ENCODE measurements at places on chromosomes 2 and 18.

DNA sequence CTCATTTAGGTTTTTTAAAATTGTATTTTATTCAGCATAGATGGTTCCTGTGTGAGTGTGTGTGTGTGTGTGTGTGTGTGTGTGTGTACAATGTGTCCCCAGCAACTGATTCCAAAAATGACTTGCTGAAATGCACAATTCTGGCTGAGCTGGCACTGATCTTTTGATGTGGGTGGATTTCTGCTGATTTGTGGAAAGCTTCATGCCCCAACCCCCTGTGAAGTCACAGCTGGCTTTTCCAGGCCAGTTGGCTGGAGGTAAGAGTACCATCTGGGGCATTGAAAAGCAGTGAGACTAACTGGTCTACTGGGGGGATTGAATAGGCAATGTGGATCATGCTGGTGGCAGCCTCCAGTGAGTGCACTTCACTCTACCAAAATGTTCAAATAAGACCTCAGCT lies 187.2 kb downstream of the LRRTM1 start:
- DNase-seq = no peak

DNA sequence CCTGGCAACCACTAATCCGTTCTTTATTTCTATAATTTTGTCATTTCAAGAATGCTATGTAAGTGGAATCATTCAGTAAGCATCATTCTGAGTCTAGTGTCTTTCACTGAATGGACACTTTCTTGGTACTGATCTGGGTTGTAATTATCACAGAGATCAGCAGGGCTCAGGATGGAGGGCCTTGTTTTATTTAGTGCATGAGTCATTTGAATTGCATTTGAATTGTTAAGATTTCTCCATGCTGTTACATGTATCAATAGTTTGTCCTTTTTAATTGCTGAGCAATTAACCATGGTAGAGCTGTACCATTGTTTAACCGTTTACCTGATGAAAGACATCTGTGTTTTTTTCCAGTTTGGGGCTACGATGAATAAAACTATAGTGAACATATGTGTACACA lies 256.4 kb downstream of the THSD7B start:
- no peak for DNase-seq

GRCh38 chr2:223884399-223884798 lies 47.0 kb upstream of the AP1S3 start:
- no peak for DNase-seq

GRCh38 chr18:2889761-2890192 lies 43.0 kb downstream of the EMILIN2 start:
- DNase-seq = no peak

GRCh38 chr18:22024924-22025323 lies 144.5 kb upstream of the GATA6 start:
- DNase-seq = no peak

DNA sequence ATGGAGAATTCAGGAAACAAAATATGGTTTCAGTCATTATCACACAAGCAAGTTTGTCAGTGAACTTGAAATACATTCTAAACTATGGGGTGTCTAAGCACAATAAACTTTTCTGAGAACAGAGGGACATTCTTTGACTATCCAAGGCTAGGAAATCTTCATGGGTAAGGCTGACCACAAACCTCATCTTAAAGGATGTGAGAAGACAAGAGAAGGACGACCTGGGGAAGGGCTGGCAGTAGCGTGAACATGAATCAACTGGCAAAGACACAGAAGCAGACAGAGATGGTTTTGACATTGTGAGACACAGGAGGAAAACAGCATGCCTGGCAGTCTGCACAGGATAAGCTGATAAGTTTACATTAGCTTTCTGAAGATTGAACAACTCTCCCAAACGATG lies 752.4 kb upstream of the SLC8A1 start:
- DNase-seq = no peak

- DNase-seq = no peak
Observed at GRCh38 chr18:37673671-37674070, 108.1 kb upstream of the CELF4 start.

GRCh38 chr2:138447889-138448570 lies 53.5 kb upstream of the SPOPL start:
- DNase-seq = no peak

- DNase-seq = no peak
Observed at GRCh38 chr2:39954346-39954745, 175.3 kb upstream of the THUMPD2 start.

DNA sequence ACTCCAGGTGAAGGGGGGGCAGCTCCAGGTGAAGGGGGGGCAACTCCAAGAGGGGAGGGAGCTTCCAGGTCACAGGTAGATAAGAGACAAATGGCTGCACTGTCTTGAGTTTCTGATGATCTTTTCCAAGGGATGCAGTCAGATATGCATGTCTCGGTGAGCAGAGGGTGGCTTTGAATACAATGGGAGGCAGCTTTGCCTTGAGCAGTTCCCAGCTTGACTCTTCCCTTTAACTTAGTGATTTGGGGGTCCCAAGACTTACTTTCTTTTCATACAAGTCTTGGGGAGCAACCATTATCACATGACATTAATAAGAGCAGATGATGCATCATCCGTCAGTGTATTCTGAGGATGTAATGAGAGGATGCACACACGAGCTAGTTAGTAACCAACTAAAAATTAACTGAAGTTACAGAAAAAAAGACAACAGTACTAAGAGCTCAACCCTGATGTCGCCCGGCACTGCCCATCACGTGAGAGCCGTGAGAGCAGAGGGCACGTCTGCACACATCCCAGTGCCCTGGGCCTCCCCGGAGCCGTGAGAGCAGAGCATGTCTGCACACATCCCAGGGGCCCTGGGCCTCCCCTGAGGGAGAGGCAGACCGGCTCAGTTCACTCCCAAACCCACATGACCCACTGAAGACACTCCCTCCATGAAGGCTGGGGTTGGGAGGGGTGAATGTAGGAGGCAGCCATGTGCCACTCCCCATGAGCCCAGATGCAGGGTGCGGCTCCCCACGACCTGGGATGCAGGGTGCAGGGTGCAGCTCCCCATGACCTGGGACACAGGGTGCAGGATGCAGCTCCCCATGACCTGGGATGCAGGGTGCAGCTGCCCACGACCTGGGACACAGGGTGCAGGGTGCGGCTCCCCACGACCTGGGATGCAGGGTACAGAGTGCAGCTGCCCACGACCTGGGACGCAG lies 39.4 kb downstream of the PXDN start:
- DNase-seq = no peak

GRCh38 chr2:16058747-16059358 lies 118.5 kb downstream of the MYCN start:
- DNase-seq = no peak

GRCh38 chr2:177817300-177817699 lies 255.3 kb downstream of the PDE11A start:
- DNase-seq = no peak
